ENCODE measurements at places on chromosomes 5 and 9.

- no peak for DNase-seq
Observed at GRCh38 chr9:36037549-36038122, 923 bp downstream of the RECK start.

- DNase-seq = no peak
Observed at GRCh38 chr9:27633764-27634163, 60.5 kb upstream of the C9orf72 start.

GRCh38 chr5:26932238-26932637, 106.1 kb downstream of the CDH9 start:
- no peak for DNase-seq

- peak; percentile 77 for DNase-seq
Observed at GRCh38 chr5:139648205-139649081, at the start of gene CXXC5. Gene CXXC5 (plus strand): TSS chr5:139648349. CDS start chr5:139680524, 32,175 bp downstream.

DNA sequence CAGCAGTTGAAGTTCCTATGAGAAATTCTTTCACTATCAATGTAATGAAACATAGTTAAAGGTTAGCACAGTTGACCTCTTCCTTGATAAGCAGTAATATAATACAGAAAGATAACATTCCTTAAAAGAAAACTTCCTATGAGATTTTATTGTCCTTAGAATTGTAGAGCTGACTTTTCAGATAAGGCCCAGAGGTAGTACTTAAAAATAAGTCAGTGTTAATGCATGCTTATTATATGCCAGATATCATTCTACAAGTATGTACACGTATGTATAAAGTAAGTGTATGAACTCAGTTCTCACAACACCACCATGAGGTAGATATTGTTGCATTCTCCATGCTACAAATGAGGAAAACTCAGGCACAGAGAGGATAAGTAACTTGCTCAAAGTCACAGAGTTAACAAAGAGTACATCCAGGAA, 15.3 kb downstream of the AP3S1 start:
- DNase-seq = no peak

DNA sequence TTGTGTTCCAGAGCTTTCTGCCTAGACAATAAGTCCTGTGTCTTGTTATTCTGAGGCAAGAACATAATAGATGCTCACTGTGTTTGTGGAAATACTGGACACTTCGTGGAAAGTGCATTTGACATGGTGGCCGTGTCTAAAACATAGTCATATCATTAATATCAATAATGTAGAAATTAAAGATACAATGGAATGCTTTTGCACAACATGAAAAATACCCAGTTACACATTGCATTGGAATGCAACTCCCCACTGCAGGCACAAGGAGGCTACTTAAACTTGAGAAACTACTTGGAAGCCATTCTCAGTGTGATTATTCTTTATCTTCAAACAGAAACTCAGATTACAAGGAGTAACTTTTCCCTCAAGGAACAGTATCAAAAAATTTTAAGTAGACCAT, 145.3 kb upstream of the ZNF462 start:
- no peak for DNase-seq

DNA sequence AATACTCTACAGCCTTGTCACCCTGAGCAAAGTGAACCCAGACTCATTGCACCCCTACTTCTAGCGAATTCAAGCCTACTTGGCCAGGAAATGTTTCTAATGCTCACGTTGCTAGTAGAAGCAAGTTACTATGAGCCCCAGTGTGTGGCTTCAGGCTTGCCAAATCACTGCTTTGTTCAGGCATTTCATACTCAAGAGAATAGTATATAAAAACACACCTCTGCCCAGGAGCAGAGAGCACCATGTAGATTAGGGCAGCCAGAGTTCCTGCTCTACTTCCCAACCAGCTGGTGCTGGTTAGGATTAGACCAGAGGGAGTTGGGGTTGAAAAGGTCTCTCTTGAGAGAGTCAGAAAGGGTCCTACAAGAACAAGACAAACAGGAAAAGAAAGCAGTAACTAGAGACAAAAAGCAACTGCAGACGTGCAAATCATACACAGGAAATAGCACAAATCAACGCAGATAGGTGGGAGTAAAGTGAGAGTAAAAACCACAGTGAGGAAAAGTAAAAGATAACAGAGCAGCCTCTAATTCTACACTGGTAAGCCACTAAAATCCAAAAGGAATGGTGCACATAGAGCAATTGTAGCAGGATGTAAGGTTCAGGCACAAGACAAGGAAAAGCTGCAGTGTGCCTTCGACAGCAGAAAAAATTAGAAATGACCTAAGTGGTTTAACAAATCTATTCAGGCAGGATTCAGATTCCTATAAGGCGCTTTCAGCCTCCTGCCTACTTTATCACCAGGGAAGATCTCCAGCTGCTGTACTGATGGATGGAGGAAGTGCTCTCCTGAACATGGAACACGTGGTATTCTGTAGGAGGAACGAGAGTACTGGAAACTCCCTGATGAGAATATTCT, 49.6 kb upstream of the KIF2A start:
- no peak for DNase-seq

GRCh38 chr9:38432922-38433510, 8.8 kb upstream of the IGFBPL1 start:
- no peak for DNase-seq

DNA sequence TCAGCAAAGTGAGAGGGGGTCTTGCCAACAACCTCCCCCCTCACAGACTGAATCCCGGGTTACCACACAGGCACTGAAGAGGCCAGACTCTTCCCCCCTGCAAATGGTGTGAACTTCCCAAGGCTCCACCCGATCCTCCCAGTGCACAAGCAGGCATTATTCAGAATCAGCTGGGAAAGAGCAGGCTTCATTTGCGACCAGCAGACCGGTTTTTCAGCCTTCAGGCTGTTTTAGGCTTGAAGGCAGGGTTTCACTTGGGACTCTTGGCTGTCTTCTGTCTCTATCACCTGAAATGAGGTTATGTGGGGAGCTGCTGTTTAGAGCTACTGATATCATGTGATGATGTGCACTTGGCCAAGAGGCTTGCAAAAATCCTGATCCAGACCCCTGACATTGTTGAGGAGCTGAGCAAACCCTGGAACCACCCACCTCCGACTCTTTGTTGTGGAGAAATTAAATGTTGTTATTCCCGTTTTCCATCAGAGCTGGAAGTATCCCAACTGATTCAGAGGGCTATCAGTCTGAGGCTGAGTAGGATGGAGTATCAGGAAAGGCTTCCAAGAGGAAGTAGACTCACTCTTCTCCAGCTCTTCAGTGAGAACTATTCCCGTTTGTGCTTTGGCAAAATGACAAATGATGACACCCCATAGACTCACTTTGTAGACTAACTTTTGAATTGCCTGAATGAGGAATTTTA, 63.3 kb upstream of the ZFR start:
- no peak for DNase-seq

- DNase-seq = no peak
Observed at GRCh38 chr5:122078116-122079110, at the start of gene LOX. Gene LOX (minus strand): TSS chr5:122078259. CDS start chr5:122077985, 274 bp downstream.

GRCh38 chr5:149485655-149486615, 65.3 kb downstream of the CSNK1A1 start:
- DNase-seq = peak; percentile 35

- DNase-seq = peak; percentile 79
Observed at GRCh38 chr9:131178382-131178781, 53.0 kb downstream of the NUP214 start.

- DNase-seq = no peak
Observed at GRCh38 chr5:3944930-3945329, 349.3 kb downstream of the IRX1 start.

DNA sequence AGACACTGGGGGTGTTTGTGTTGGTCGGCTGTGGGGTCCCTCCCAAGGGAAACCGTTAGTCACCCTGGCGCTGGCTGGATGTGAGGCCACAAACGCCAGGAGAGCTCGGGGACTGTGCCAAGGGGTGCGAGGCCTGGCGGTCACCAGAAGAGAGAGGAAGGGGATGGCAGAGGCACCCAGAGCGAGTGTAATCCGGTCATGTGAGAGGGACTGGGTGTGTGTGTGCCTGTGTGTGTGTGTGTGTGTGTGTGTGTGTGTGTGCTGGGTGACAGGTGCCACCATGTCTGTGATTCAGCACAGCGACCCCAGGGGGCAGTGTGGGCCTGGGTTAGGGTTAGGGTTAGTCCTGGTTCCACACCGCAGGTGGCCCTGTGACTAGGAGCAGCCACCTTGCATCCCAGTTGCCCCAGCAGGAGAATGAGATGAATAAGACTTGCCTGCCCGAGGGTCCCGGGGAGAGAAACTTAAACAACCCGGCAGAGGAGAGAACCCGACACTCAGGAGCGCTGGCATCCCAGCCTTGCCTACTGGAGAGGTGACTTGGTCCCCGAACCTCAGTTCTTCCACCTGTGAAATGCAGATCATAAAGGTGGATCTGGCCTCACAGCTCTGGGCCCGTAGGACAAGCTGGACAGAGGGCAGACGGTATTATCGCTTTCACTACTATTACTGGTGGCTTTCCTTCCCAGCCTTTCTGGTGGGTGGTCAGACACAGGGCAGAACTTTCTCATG, 1.4 kb upstream of the ADAMTSL2 start:
- DNase-seq = peak; percentile 84

- DNase-seq = no peak
Observed at GRCh38 chr9:92426501-92427145, 2.4 kb upstream of the OMD start.

DNA sequence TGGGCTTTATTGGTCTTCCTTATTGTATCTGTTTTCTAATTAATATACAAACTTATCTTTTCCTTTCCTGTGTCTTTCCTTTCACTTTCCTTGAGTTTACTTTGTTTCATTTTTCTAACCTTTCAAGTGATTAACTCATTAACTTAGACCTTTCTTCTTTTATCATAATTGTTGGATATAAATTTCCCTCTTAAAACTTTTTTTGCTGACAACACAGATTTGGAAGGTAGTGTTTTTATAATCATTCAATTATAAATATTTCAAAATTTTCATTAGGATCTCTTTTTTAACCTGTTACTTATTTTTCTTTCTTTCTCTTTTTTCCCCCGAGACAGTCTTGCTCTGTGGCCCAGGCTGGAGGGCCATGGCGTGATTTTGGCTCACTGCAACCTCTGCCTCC, 6.9 kb upstream of the ZBTB43 start:
- DNase-seq = no peak

DNA sequence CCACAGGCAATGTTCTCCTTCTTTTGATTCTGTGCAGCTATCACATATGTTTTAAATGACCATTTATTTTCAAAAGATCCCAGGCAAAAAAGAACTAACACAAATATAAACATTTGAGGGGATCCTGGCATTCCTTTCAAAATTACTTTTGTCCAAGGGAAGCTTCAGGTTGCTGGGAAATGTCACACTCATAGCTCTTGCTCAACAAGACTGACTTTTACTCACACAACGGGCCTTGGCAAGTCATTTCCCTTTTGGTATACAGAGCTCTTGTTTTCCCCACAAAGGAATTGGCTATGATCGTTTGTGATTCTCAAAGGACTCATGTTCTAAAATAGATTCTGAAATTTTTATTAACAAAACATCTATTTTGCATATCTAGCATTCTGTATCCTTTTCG, 4.5 kb upstream of the PALM2AKAP2 start:
- DNase-seq = no peak

- DNase-seq = no peak
Observed at GRCh38 chr5:137414112-137414755, 84.9 kb downstream of the SPOCK1 start.

DNA sequence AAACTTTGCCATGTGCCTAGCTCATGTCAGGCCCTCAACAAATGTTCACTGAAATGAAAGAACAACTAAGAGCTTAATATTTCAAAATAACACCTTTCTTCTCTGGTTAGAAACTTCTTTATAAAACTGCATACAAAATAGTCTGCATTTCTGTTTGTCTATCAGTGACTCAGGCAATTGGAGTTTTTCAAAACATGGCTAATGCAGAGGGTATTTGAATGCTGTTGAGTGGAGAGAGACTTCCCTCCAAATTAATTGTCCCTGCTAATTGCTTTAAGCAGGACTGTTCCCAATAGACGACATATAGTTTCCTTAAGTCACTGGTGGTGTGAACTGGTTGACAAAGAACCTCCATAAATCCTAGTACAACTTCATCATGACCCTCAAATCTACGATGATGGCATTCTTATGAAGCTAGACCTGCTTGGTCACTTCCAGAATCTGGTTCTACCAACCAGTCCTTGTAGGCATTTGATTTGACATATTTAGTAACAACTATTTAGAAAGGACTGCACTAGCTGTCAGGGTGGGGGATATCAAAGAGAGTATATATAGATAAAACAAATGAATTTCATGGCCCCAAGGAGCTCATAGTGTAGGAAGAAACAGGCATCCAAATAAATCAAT, 84.5 kb downstream of the PRLR start:
- DNase-seq = no peak

DNA sequence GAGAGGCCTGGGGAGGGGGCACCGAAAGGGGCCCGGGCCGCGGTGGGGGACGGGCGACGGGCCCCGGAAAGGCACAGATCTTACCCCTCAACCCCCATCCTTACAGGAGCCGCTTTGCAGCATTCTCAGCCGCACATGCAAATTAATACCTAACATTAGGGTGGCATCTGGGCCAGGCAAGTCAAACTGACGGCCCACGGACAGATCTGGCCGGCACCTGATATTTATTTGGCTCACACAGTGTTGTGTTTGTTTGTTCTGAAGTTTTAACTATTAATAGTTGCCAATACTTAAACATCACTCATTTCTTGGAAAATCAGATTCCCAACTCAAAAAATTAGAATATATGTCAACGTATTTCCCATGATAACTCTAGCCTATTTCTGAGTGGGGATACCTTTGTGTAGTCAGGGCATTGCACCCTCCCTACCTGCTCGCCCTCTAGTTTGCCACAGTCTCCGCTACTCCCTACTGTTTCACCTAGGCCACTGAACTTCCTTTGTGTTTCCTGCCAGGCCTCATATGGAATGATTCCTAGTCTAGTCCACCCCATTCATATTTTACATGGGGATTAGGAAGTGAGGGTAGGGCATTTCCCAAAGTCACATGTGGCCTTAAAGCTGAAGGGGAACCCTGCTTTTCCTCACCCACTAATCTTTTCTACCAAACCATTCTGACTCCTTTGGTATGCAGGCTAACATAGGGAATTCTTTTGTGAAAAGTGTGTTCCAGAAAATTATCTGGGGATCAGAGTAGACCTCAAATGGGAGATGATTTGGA, 71.9 kb upstream of the LARP1 start:
- no peak for DNase-seq

DNA sequence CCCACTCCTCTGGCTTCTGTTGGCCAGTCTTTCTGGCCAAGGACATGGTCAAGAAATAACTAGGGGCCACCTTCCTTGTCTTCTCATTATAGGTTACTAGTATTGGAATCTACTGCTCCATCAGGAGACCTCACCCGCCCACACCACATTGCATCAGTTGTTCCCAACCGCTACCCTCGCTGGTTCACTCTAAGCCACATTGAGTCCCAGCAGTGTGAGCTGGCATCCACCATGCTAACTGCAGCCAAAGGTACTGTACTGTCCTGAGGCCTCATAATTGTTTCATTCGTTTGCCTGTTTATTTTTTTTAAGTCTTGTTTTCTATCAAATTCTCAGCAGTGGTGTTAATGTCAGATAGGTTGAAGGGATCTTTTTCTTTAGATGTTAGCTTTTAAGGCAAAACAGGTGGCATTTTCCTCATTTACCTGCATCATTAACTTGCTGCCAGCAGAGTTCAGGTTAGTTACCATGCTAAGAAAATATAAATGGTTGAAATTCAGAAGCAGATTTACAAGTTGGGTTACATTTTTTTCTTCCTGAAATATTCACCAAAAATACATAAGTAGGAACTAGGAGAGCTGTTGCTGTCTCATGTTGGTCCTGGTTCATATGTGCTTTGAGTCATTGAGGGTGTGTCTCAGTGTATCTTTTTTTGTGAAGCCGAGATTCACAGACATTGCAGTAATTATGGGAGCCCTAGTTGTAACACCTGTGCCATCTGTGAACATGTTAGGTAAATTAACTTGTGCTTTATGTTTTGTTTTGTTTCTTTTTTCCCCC, 206.9 kb downstream of the ZSWIM6 start:
- DNase-seq = no peak

- peak; percentile 72 for DNase-seq
Observed at GRCh38 chr5:180670586-180671359, 21.4 kb upstream of the FLT4 start.

All from activated CD8-positive, alpha-beta memory T cell treated with anti-CD3 and anti-CD28 coated beads, Interleukin-2, amount 50 U/mL, for 48 hours (primary cell).